Renal cortex interstitium (tissue), 15 donors: ENCODE measurements at places on chromosomes 2 and 18.

- no peak for DNase-seq
These were observed 159.9 kb downstream of the ACTR3 start for GRCh38 chr2:114049826-114050225.

DNA sequence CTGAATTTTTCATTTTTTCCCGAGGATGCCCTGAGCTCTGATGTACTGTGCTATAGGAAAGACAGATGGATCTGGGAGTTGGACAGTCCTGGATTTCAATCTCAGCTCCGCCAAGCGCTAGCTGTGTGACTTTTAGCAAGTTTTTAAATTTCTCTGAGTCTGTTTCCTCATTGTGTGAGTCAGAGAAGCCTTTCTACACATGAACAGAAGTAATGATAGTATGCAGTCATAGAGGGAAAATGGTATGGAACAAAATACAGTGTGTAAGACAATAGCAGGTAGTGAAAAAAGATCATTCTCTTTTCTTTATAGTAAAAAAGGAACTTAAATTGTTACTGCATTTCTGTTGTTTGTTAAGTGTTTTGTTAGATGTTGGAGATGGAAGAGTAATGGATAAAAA is 52.4 kb upstream of the PPM1B start:
- DNase-seq: no peak

DNA sequence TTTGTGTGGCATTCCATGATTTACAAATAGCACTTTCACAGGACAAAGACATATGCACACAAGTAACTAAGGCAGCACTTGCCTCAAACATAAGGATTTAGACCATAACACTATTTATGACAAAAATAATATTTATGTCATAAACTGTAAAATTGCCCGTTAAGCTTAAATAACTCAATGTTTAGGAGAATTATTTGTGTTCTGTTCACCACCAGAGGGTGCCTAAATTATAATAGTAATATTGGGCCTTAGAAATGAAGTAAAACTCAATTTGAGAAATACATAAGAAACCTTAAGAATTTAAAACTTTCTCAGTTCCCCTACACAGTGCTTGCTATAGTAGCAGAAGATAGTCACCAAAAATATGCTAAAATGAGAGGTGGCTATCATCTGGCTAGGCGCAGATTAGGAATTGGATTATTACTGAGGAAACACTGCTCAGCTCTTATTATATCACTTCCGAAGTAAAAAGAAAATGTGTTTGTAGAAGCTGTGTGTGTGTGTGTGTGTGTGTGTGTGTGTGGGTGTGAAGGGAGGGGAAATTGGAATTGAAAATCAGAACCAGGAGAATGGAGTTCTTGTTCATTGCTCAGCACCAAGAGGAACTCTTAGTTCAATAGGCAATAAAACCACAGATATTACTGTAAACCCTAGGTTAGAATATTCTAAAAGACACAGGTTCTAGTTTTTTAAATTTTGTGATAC is 4.9 kb upstream of the CHN1 start:
- no peak for DNase-seq

- no peak for DNase-seq
These were observed 14.9 kb downstream of the TYW5 start for GRCh38 chr2:199940373-199940772.

DNA sequence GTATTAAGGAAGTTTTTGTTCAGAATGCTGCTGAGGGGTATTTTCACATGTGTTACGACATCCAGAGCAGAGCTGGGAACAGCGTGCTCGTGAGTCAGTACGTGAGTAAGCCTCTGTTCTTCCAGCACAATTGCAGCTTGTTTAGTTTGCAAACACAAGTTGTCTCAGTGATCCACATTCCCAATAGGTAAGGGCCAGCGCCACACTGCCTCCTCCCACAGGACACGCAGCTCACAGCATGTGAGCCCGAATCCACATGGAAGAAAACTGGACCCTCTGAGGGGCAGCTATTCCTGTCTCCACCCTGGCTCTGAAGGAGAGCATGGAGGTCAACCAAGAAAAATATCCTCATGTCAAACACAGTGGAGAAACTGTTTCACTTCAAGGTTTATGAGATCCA is 173.9 kb upstream of the PID1 start:
- no peak for DNase-seq

- no peak for DNase-seq
These were observed 24.0 kb upstream of the GALNT5 start for GRCh38 chr2:157233506-157233905.

- DNase-seq: no peak
These were observed 73.2 kb upstream of the SMAD2 start for GRCh38 chr18:48003426-48004349.

DNA sequence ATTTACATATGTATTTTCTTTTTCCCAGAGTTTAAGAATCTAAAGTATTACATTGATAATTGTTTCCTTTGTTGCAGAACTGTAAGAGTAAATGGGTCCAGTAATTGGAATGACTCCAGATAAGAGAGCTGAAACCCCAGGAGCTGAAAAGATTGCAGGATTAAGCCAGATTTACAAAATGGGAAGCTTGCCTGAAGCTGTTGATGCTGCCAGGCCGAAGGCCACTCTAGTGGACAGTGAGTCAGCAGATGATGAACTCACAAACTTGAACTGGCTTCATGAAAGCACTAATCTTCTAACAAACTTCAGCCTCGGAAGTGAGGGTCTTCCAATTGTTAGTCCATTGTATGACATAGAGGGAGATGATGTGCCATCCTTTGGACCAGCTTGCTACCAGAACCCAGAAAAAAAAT is 183.8 kb upstream of the STON1 start:
- no peak for DNase-seq
